ENCODE measurements at places on chromosomes 11 and 22.

- DNase-seq = peak; percentile 47
These were observed 15.0 kb upstream of the SLC39A13 start for GRCh38 chr11:47393163-47394049.

GRCh38 chr11:45859661-45860140 is 12.4 kb downstream of the CRY2 start:
- DNase-seq = peak; percentile 99

DNA sequence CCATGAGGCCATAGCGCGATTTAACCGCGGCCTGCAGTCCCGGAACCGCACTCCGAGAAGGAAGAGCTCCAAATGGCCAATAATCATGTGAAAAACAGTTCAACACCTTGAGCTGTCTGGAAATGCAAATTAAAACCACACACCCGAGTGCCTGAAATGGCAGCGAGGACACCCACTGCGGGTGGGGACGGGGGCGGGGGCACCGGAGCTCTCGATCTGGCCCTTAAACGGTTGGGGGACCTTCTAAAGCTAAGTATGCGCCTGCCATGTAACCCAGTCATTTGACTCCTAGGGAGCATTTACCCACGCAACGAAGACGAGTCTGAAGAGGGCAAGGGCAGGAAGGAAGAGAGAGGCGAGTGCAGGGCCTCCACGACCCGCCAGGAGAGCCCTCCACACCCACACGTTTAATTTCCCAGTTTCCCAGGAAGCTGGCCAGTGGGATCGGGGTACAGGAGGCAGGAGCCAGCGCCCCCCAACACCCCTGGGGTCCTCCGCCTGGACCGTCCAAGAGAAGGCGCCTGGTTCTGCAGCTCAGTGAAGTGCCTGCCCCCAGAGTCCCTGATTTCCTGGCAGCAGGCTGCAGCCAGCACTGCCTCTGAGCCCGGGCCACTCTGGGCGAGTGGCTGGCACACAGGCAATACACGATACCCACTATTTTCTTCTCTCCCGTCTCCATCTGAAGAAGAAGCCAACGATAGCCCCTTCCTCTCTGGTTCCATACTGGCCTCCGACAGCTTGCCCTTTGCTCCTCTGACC is 1.7 kb downstream of the TTLL8 start:
- no peak for DNase-seq

GRCh38 chr11:67389477-67389876 is 2.3 kb upstream of the RAD9A start:
- no peak for DNase-seq

- DNase-seq = peak; percentile 43
These were observed 1.2 kb downstream of the PRG3 start for GRCh38 chr11:57379732-57380131.

GRCh38 chr11:90701716-90702115 is 478.9 kb upstream of the CHORDC1 start:
- no peak for DNase-seq

GRCh38 chr11:28808771-28809170 is 700.6 kb downstream of the METTL15 start:
- DNase-seq = no peak

DNA sequence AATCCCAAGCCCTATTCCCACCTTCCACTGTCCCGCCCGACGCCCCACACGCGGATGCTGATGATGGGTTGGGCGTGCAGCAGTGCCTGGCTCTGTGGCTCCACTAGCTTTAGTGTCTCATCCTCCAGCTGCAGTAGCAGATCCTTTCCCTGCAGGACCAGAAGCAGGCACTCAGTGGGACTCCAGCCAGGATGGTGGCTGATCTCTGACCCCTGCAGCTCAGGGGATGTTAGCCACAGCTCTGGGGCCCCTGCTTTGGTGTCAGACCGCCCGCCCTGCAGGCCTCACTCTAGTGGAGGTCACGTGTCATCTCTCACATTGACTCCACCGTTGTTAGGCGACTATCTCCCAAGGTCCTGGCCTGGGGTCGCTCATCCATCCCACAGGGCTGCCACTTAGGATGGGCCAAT is 11.8 kb downstream of the SMPD1 start:
- DNase-seq = no peak

GRCh38 chr11:72352859-72353551 is 81.3 kb downstream of the CLPB start:
- peak; percentile 52 for DNase-seq

GRCh38 chr11:34105957-34106504 is 602 bp downstream of the NAT10 start:
- DNase-seq = peak; percentile 36

GRCh38 chr11:69525516-69526452 is 44.3 kb downstream of the LINC01488 start:
- no peak for DNase-seq

- DNase-seq = no peak
These were observed 82.6 kb downstream of the MICAL3 start for GRCh38 chr22:17941471-17942406.

DNA sequence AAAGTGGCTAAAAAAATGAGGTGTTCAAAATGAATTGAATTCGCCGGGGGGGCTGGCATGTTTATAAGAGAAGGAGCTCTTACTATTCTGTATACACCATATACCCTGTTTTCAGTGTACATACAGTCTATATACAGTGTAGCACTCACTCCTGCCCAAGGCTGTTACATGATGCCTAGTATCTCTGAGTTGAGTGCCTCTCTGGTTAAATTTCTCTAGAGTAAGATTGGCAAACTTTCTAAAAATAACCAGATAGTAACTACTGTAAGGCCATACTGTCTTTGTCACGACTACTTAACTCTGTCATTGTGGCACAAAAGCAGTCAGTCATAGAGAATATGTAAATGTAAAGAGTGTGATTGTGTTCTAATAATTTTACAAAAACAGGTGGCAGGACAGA is 58.1 kb downstream of the PHF21A start:
- DNase-seq = no peak

DNA sequence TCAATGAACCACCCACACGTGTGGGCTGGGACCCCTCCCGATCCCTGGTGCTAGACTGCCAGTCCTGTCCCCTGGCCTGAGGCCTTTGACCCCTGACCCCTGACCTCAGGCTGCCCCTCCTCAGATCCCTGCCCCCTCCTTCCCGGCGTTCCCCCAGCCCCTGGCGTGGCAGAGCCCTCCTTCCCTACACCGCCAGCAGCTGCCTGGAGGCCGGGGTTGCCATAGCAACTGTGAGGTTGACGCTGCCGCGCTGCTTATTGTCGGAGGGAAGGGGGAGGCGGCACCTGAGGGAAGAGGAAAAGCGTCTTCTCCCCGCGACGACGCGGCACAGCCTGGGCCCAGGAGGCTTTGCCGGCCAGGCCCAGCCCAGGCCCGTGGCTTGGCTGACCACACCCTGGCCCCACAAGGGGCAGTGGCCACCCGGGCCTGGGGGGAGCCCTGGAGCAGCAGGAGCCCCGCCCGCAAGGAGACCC is 32.6 kb downstream of the SHANK3 start:
- DNase-seq = peak; percentile 19

DNA sequence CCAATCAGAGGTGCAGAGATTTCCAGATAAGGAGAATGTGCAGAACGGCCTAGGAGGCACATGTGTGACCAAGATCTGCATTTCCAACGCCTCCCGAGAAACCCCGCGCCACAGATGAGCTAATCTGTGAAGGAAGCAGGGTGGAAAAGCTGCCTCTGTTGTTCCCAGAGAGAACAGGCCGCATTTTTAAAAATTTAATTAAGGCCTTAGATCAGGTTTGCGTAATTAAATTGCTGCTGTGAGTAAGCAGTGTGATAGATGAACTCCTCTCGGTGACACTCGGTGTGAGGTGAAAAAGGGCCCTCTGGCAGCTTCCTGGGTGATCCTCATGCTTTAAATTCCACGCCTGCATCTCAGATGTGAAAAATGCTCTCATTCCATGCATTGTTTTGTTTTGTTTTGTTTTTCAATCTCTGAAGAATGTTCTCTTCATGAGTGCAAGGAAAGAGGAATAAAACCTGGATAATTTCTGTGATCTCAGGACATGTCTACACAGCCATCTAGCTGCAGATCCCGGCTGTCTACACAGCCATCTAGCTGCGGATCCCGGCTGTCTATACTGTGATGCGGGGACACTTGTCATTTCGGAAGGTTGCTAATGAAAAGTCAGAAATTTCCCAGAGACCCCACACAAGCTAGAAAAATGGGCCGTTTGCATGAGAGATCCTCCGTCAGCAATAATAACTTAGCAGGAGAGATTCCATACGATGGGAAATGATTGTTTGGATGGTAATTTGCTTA is 1398.9 kb downstream of the BRD1 start:
- no peak for DNase-seq

- no peak for DNase-seq
These were observed 57.7 kb upstream of the EP300 start for GRCh38 chr22:41034706-41035105.

Measured in fibroblast of the aortic adventitia (primary cell).